ENCODE measurements at places on chromosomes 13 and 19. TPM values are rescaled to one million over a fixed set of nuclear protein-coding genes. Genes with fewer than 3 reads are reported as not detected.

- no peak for DNase-seq
Observed at GRCh38 chr13:88107570-88107969, 436.4 kb downstream of the SLITRK5 start.

Gene KLC3
- 8.9 TPM for total RNA-seq

Gene ATXN8OS
- not detected for total RNA-seq

GRCh38 chr19:9009935-9010651 is at the start of gene MUC16:
MUC16 (minus strand) TSS chr19:9010409.
- DNase-seq, result no peak

- no peak for DNase-seq
Observed at GRCh38 chr19:30214651-30215051, 157.5 kb upstream of the ZNF536 start.

GRCh38 chr13:37366044-37366770 is 232.4 kb downstream of the POSTN start:
- DNase-seq, result no peak

Gene FCHO1
- total RNA-seq, result 1.5 TPM
